Neural crest cell (in vitro differentiated cells): ENCODE measurements at places on chromosomes 6 and 20.

GRCh38 chr6:157715728-157716164 lies 107.3 kb upstream of the SNX9 start:
- DNase-seq: no peak

- no peak for DNase-seq
These were observed 333 bp upstream of the SMIM13 start for GRCh38 chr6:11093376-11093625.

GRCh38 chr20:21511850-21512633 lies 1.8 kb downstream of the NKX2-2 start:
- no peak for DNase-seq

DNA sequence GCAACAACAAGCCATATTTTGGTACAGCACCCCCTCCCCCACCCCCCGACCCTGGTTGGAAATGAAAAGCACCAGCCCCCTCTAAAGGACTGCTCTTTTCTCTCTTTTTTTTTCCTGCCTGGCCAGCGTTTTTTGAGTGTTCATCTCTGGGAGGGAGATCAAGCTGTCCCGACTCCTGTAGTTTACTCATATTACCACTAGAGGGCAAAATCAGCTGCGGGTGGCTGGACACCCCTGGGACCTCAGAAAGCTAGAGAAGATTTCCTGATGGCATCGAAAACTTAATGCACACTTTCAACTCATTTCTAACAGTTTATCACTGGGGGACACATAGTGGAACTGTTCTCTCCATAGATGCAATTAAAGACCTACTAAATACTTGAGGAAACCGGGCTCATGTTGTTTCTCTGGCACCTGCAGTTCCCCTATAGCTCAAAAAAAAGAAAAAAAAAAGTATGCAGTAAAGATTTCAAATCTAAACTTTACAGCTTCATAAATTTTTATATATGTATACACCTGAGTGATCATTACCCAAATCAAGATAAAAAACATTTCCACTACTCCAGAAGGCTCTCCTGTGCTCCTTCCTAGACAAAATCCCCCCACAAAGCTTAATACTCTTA lies 24.4 kb downstream of the CNBD2 start:
- DNase-seq: peak; percentile 36

- no peak for DNase-seq
These were observed 160.4 kb downstream of the RALGAPA2 start for GRCh38 chr20:20552076-20552475.

- no peak for DNase-seq
These were observed 31.1 kb downstream of the SERPINB6 start for GRCh38 chr6:2940010-2940850.

DNA sequence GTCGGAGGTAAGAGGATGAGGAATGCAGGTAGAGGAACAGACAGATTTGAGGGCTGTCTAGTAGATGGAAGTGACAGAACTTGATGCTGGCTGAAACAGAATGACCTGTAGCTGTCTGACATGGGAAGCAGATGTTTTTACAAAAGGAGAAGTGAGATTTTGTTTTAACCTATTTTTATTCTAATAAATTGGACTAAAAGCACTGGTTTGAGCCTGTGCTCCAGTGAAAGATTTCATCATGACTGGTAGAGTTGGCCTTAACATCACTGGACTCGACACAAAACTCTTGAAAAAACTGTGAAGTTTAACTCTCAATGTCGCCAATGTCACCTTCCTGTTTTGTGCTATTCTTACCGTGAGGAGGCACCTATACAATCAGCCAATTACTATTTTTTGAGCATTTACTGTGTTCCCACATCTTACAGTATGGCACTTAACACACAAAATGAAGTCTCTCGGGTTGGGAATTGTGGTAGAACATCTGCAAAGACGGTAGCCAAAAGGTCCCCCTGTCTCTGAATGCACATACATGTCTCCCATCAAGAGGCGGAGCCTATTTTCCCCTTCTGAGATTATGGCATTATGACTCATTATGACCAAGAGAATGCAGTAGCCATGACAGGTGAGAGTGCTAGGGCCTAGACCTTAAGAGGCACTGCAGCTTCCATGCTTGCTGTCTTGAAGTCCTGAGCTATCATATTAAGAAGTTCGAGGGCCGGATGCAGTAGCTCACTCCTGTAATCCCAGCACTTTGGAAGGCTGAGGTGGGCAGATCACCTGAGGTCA lies 93.2 kb downstream of the FOXF2 start:
- DNase-seq: no peak

DNA sequence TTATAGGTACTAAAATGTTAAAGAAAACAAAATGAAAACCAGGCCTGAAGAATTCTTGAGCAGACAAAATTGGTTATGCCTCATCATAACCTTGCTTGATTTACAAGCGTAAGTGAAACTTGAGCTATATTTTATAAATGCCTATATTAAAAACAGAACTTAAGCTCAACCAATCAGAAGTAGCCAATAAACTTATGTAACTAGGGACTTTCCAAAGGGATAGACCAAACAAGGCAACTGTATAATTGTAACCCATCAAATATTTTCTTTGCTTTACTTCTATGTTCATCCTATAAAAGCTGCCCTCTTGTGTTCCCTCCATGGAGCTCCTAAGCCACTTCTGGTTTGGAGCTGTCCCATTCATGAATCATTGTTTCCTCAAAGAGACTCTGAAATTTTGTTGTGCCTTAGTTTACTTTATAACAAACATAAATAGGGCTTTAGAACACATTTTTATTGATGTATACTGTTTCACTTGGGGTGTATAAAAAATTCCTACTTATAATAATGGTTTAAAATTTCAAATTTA lies 101.6 kb upstream of the CARMIL1 start:
- DNase-seq: no peak

DNA sequence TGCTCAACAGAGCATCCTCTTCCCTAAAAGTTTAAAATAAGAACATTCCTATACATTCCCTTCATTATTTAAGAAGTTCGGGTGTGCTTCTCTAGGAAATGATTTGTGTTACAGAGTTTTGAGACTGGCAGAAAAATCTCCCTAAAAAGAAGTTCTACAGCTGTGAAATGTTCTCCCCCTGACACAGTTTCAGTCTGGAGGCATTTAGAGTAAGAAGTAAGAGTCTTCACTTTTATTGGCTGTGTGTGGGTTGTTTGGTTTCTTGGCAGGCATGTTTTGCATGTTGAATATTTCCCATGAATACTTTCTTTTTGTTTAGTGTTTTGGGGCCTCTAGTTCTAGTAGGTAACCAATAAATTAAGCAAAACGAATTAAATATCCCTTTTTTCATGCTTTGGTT lies 195.9 kb downstream of the TENT5A start:
- no peak for DNase-seq

- peak; percentile 57 for DNase-seq
These were observed at the start of gene ITPA for GRCh38 chr20:3209257-3209945. TSS of gene ITPA (plus strand) at chr20:3209498. CDS start at chr20:3209552, 54 bp downstream.

DNA sequence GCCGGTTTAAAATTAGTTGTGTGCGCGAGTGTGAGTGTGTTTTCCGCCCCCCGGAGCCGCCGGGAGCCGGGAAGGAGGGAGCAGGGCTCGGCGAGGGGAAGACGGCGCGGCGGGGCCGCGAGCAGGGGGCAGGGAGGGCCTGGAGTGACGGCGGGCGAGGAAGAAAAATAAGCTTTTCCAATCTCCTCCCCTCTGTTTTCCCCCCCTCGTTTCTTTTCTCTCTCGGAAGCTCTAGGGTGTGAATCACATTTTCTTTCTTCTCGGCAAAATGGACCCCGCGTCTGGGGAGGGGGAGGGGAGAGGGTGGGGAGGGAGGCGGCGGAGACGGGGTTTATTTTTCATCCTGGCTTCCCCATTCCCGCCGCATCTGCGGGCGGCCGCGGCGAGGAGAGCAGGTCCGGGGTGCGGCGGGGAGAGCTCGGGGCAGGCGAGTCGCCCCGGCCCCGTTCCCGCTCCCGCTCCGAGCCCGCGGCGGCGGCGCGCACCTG lies 881 bp downstream of the BICRAL start:
- peak; percentile 65 for DNase-seq

DNA sequence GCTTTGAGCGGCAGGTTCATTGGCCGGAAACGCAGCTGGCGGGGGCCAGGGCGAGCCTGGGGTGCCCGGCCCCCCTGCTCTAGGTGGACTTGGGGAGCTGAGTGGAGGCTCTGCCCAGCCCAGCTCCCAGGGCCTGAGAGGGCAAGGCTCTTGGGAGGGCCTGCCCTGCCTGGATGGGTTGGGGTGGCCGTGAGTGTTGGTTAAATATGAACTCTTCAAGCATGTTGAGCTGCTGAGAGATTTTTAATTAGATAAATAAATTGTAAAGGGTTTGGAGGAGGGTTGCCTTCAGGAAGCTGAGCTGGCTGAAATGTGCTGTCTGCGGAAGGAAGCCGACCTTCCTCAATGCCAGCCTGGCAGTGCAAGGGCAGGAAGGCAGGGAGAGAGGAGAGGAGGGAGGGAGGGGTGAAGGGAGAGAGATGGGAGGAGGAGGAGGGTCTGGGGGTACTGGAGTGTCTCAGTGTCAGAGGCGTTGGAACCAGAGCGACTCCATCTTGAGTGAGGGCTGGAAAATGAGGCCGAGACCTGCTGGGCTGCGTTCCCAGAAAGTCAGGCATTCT lies 39.4 kb upstream of the PMEPA1 start:
- no peak for DNase-seq

- no peak for DNase-seq
These were observed 11.5 kb downstream of the ATP9A start for GRCh38 chr20:51756653-51757052.

- no peak for DNase-seq
These were observed 258.8 kb downstream of the SMOC2 start for GRCh38 chr6:168699631-168700295.

- peak; percentile 82 for DNase-seq
These were observed 1.3 kb downstream of the C20orf144 start for GRCh38 chr20:33663161-33664084.

- DNase-seq: no peak
These were observed 2.2 kb downstream of the SMLR1 start for GRCh38 chr6:130829333-130829910.

DNA sequence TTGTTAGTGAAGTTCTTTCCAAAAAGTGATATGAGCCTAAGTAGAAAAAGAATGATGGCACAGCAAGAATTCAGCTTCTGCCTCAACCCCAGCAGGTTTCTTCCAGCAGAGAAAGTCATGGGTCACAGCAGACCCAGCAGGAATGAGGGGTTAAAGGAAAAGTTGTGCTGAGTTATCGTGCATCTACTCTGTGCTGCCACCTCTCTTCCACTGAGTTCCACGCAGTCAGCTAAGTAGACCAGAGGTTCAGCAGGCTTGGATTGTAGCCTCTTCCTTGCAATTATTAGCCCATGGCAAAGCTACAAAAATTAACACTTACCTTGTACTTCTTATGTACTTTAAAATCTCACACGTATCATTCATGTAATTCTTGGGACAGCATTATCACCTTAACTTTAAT lies 510.8 kb downstream of the PTPRT start:
- DNase-seq: no peak

DNA sequence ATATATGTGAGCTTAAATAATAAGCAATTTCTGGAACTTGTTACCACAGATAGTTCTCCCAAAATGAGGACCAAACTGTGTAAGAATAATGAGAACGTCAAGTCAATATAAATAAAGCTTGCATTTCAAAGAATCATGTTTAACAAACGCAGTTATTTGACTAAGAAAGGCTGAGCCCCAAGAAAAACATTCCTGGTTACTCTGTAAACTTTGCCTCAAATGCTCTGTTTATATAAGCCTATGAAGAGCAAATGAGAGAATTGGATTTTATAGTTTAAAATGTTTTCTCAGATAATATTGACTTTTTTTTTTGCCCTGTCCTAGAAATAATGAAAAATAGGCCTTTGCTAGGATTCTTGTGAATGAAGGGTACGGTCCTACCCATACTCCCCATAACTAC lies 81.3 kb downstream of the C6orf52 start:
- no peak for DNase-seq

DNA sequence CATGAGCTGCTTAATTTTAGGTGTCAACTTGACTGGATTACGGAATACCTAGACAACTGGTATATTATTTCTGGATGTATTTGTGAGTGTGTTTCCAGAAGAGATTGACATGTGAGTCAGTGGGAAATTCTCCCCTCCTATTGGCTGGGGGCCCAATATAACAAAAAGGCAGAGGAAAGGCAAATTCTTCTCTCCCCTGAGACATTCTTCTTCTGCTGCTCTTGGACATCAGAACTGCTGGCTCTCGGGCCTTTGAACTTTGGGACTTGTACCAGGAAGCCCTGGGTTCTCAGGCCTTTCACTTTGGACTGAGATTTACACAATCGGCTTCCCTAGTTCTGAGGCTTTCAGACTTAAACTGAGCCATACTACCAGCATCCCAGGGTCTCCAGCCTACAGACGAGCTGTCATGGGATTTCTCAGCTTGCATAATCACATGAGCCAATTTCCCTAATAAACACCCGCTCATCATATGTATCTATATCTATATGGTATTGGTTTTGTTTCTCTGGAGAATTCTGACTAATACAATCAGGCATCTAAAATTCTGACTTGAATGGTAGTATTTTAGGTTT lies 7.6 kb upstream of the BTN3A3 start:
- no peak for DNase-seq

- DNase-seq: no peak
These were observed 7.6 kb downstream of the CSNK2A1 start for GRCh38 chr20:535958-536357.

GRCh38 chr6:132728616-132729015 lies 14.8 kb upstream of the VNN1 start:
- DNase-seq: no peak

GRCh38 chr6:42260972-42261371 lies 43.3 kb upstream of the MRPS10 start:
- DNase-seq: peak; percentile 26

GRCh38 chr20:22901921-22902320 lies 133.2 kb upstream of the SSTR4 start:
- no peak for DNase-seq

DNA sequence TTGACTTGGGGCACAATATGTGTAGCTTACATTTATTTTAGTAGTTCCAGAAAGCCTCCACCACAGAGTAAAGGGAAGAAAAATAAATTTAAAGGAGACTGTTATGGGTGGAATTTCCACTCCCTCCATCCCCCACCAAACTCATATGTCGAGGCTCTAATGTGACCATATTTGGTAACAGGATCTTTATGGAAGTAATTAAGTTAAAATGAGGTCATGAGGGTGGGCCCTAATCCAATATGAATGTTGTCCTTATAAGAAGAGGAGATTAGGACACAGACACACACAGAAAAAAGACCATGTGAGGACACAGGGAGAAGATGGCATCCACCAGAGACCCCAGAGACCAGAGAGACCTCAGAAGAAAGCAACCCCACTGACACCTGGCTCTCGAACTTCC lies 189.7 kb downstream of the EDN1 start:
- no peak for DNase-seq
